Nephron progenitor cell (in vitro differentiated cells): ENCODE measurements at places on chromosomes 6 and 20.

- DNase-seq, result no peak
Observed at GRCh38 chr6:38375341-38375740, 264.4 kb downstream of the BTBD9 start.

- no peak for DNase-seq
Observed at GRCh38 chr6:2434116-2434515, 188.7 kb upstream of the GMDS start.

DNA sequence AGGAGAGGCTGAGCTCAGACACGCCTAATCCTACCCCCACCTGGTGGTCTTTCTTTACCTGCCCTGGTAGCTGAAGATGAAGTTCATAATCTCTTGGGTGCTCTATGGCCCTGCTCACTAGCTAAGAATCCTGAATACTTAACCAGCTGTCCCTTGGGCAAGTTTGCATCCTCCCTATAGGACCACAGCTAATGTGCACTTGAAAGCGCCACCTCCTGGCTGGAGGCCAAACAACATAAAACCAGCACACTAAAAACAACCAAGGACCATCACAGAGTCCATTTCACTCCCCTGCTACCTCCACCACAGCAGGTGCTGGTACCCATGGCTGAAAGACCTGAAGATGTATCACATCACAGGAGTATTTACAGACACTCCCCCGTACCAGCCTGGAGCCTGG lies 155.5 kb upstream of the SLC24A3 start:
- DNase-seq, result no peak

DNA sequence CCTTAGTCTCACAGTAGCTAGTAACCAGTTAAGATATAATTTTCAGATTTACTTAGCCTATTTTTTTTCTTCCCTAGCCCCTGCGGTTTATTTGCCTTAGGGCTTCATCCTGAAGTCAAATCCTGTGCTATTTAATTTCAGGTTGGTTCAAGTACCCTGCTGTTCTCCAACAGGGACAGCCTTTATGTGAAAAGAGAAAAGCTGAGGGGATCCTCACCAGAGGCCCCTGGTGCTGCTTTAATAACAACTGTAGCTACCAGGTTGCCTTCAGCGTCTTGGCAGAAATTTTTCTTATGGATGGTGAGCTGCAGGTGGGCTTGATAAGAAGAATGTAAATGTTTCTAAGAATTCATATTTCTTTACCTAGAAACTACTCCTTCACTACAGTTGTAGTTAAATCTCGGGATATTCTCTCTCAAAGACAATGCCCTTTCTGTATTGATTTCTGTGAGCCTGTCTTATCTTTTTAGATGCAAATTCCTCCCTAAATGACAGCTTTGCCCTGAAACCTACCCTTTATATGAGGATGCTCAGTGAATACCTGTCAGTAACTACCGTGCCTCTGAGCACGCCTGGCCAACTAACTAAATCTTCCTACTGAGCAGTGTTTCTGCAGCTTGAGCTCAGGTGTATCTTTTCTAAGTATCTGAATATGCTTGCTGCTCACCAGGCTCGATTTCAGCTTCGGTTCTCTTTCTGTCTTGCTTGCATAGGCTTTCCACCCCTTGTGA lies 320.5 kb downstream of the MMUT start:
- DNase-seq, result no peak

DNA sequence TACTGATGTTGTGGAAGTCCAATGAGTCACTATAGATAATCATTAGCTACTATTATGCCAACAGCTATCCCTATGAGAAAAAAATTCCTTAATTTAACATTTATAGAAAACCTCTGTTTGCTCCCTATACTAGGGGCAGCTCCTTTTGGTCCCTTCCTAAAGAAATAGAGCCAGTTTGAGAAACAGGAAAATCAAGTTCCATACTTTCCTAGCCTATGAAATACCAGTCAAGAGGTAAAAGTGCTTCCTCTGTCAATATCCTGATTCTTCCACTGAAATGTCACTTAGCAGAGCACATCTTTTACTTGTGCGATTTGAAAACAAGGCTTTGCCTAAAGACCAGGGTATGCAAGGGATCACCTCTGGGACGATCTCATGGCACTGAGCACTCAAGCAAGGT lies 14.5 kb upstream of the TRIM39 start:
- no peak for DNase-seq

DNA sequence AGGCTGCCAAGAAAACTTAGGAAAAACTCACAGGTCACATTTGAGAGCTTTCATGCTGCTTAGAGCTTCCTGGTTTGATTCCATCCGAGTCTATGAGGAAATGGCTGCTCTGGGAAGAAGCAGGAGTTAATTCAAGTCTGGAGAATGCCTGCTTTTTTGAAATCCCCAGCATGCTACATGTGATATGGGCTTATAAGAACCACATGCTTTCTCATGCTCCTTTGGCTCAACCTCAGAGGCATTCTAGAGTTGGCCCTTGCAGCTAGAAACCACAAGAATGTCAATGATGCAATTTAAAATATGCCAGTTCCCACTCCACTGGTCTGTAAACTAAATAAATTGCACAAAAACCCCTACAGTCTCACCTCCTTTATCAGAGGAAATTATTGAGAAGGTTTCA lies 142.9 kb upstream of the OLIG3 start:
- no peak for DNase-seq
